AG20443 (cell line): ENCODE measurements at places on chromosomes 2 and 18.

DNA sequence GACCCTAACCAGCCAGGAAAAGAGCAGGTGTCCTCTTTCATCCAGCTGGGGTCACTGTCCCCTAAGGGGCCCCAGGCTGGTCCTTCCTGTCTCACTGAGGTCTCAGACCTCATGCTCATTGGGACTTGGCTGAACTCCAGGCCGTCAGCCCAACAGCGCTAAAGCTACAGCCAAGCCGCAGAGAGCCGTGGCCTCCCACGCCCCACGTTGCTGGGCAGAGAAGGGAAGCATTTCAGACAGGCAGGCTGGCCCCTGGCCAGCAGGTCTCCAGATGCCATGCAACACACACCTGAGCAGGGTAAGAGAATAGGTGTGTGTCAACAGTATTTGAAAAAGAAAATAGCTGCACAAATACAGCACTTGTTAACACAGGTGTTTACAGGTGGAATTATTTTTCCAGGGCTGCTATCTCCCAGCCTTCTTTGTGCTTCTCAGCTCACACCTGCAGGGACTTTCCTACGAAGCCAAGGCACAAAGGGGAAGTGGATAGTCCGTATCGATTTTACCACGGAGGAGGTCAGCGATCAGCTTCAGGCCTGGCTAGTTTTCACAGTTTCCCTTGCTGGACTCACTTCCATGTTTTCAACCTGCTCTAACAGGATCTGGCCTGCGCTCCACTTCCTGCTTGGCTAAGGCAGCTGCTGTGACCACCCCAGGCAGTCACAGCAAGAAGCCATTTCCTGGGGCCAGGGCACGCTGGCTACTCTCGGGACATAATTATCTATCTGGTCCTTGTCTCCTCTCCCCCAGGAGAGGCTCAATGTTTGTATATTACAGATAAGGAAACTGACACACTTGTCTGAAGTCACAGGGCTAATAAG is 156.1 kb upstream of the ID2 start:
- DNase-seq: no peak

DNA sequence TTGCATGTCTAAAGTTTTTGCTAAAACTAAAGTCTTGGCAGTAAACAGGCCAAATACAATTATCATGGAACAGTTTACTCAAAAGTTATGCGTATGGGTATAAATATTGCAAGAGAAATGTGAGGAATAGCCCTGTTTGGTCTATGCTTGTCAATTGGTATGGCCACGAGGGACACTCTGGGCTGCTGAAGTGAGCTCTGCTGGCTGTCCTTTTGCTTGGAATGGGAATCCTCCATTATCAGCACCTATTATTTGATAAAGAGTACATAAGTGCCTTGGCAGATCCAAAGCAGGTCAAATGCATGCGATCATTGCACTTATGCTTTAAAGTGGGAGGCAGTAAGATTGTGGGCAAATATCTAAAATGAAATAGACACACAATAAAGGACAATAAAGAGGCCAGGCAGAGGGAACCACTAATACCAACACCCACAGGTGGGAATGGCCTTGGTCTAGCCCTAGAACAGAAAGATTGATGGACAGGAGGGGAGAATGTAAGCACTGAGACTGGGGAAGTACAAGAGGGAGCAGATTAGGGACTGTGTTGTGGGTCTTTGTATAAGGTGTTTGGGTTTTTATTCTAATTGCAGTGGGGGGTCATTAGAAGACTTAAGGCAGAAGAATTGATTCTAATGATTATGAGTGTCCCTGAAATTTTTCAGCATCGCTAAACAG is 60.0 kb upstream of the NOSTRIN start:
- no peak for DNase-seq

- no peak for DNase-seq
These were observed 330.3 kb upstream of the MEX3C start for GRCh38 chr18:51527826-51528225.

DNA sequence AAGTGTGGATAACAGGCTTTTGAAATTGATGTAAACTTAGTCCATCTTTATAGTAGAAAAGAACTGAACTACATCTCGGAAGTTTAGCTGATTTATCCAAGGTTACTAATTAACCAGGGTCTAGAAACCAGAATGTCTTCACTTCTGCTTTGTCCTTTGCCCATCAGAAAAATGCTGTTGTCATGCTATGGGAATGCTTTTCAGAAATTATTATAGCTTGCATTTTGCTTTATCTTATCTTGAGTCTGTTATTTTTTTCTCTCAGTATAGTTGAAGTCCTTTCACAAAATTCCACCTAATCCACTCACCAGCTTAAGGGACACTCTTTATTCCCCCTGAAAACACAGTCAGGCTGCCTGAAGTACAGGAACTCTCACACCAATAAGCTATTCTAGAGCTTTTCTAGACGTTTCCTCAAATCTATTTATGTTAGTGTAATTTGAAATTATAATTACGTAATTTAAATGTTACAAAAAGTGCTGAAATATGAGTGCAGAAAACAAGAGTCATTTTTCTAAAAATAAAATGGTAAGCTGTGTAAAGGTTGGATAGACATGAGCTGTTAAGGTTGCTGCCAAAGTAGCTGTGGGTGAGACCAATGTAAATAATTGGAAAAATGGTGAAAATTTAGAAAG is 456.3 kb downstream of the TGIF1 start:
- no peak for DNase-seq

GRCh38 chr2:118710481-118710880 is 137.0 kb downstream of the EN1 start:
- no peak for DNase-seq

DNA sequence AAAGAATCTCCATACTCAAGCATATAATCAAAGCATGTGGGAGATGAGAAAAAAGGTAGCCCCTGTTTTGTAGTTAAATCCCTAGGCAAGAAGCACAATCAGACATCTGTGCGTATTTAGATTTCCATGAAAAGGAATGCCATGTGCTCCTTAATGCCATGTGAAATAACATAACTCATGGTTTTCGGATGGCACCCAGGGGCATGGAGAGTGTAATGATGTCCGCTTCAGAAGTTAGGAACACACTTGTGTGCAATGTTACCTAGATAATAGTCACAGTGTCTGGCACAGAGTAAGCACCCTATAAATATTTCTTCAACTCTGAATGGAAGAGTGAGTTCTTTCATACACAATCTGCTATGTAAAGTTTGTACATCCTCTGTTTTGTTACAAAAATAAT is 197.0 kb downstream of the NCKAP5 start:
- DNase-seq: no peak

DNA sequence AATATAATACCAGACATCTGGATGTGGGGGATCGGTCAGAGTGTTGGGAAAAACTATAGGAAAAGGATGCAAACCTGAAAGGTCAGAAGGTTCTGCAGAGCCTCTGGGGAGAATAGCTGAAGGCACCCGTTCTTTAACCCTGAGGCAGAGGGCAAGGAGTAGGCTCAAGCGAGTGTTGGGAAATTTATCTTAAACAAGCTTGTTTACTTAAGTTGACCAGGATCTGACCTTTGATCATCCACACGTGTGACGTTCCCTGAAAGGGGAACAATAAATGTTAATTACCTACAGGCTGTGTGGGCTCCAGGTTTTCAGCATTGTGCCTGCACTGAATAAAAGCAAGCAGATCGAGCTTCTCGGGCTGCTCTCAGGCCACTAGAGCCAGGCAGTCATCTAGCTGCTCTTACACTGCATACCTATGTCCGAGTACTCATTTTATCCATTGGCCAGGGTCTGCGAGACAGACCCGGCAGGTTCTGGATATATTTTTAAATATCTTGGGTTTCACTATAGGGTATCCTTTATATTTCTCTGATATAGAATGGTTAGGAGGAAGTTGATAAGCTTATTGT is 400.6 kb upstream of the CHST9 start:
- no peak for DNase-seq

DNA sequence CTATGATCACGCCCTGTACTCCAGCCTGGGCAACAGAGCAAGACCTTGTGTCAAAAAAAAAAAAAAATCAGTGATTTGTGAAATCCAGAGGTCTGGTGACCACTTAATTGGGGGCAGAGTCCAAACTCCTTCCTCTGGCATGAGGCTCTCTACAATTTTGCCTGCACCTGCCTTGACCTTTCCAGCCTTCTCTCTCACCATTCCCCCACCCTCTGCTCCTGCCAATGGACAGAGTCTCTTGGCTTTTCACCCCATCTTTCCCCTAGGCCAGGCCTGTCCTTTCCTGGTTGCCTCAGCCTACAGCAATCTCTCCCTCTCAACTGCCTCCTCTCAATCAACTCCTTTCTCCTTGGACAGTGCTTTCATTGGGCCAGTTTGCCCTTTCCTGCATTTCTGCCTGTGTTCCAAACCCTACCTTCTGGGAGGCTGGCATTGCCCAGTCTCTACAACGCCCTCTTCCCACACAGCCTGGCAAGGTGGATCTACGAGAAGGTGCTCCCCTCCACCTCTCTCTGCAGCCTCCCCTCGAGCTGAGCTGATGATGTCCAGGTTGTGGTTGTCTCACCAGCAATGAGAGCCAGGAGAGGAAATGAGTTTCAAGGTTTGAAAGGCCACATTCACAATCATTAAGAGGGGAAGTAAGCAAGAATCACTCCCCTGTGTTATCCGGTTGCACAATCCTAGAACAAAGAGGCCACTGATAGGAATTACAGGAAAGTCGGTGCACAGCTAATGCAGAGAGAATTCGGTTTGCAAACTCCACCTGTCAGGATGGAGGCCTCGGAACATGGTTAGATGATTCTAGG is 39.5 kb upstream of the NPAS2 start:
- no peak for DNase-seq

- DNase-seq: no peak
These were observed 369.0 kb downstream of the CBLN2 start for GRCh38 chr18:72174972-72175649.
